HuH-7 (cell line): ENCODE measurements at places on chromosomes 12 and 14.

DNA sequence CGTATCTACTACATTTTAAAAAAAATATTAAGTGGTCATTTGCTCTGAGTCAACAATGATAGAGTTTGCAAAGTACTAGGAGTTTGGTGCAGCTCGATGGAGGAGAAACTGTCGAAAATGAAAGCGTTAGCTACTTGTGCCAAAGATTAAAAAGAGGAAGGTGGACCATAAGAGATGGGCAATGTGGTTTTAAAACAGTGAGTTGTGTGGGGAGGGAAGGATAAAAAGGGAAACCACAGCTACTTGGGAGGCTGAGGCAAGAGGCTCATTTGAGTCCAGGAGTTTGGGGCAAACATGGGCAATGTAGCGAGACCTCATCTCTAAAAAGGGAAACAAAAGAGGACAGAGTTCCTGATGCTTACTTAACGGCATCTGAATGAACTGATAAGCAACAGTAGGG, 18.2 kb upstream of the STRAP start:
- no peak for DNase-seq

GRCh38 chr12:4114986-4115385, 158.6 kb upstream of the CCND2 start:
- DNase-seq: no peak

GRCh38 chr14:101363880-101364391, 197.4 kb upstream of the DIO3 start:
- no peak for DNase-seq

DNA sequence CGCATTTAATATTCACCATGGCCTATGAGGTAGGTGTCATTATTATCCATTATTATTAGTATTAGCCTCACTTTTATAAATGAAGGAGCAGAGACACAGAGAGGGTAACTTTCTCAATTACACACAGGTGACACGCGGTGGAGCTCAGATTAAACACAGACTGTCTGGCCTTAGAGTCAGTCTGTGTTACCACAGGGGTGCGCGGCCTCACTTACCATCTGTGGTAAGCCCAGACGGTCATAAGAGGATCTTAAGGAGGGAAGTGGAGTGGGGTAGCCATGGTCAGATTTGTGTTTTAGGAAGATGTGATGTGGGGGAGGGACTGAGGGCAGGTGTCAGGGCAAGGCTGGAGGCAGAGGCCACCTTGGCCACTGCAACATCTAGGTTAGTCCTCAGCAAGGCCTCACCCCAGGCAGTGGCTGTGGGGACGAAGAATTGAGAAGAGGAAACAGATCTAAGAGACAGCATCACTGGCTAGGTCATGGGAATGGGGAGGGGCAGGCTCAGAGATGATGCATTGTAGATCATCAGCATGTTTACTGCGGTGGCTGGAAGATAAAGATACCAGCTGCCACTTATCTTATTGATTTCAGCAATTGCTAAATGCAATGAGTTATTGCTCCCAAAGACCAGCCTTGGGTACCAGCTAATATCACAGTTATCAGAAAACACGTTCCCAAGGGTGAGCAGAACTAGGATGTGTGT, 67.1 kb downstream of the SERPINA3 start:
- DNase-seq: no peak

- no peak for DNase-seq
Observed at GRCh38 chr14:96638041-96638855, 136.1 kb downstream of the PAPOLA start.

DNA sequence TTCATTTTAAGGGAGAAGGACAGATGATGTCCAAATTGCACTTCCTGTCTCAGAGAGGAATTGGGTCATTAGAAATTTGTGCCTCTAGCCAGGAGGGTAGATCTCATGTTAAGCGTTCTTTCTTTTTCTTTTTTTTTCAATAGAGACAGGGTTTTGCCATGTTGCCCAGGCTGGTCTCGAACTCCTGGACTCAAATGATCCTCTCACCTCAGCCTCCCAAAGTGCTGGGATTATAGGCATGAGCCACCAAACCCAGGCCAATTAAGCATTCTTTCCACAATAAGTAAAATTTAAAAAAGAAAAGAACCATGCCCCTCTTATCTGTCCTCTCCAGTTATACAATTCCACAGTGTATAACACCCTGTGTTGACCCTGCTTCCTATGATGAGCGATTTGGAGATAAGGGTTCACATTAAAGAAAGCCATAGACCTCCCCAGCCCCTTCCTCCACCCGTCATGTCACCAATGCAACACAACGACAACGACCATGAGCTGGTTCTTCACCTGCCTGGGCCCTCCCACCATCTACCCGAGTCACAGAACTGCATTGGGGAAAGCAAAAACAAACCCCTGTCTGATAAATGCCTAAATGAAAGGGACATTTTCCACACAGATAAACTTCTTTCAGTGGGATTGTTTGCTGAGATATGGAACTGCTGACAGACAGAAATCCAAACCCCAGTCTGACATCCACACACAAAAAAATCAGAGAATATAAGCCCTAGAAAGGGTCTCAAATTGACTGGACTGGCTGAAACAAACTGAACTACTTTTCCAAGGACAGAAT, 37.3 kb downstream of the SSH1 start:
- DNase-seq: no peak

DNA sequence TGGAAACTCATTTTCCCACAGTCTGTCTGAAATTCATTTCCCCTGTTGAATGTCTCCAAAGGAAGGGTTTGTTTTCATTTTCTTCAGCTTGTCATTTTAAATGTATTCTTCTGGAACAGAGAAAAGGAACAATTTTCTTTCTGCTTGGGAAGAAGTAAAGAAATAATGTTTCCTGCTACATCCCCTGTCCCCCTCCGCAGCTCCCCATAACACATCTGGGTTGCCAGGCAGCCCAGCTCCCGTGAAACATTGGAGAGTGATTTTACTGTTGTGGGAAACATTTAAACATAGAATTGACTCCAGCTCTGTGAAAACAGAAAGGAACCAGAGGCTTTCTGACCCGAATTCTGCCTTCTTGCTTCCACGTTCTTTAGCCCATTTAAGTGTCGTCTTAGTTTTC, 159.5 kb downstream of the TMEM132C start:
- DNase-seq: no peak

DNA sequence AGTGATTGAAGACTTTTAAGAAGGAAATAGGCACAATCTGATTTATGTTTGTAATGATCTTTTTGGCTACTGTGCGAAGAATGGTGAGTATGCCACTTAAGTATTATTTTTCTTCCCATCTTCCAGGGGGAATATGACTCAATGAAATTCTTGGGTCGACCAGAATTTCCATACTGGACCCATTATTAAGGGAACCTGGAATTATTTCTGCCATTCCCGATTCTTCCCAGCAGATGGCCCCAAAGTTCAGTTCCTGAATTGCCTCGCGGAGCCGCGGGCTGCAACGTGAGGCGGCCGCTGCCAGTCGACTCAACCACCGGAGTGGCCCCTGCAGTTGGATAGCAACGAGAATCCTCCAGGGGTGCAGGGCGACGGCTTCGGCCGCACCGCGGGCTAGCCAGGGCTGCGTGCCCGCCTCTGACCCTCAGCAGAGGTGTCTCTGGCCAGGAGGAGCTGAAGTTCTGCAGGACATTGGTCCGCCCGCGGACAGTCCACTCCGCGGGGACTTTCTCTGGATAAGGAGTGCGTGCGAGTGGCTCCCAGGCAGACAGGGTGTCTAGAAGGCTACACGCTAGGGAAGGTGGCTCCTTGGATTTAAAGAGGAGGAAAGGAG, 628 bp upstream of the TSHR start:
- DNase-seq: peak; percentile 61

- no peak for DNase-seq
Observed at GRCh38 chr14:78403278-78403815, 233.2 kb downstream of the NRXN3 start.

- DNase-seq: no peak
Observed at GRCh38 chr12:57300961-57301584, 50.1 kb upstream of the STAC3 start.

- no peak for DNase-seq
Observed at GRCh38 chr12:103468837-103469236, 26.9 kb downstream of the C12orf42 start.

GRCh38 chr14:94795372-94795771, 25.5 kb upstream of the GSC start:
- DNase-seq: no peak

DNA sequence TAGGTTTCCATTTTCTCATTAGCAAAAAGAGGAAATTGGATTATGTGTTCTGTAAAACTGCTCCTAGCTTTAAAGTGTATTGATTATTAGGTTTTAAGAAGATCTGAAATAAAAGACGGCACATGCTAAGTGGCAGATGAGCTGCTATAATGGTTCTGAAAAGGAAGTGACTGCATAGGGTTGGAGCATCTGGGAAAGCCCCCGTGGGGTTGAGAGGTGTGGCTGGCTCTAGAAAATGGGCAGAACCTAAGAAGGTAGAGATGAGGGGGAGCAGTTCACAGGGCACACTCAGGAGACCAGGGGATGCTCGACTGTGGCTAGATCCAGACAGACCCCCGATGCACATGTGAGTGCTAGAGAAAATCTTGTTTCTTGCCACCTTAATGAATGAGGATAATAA, 1.9 kb downstream of the IFNG-AS1 start:
- DNase-seq: no peak

GRCh38 chr12:65463611-65464010, 185.1 kb downstream of the MSRB3 start:
- DNase-seq: no peak

GRCh38 chr12:116892349-116893140, 11.3 kb upstream of the HRK start:
- no peak for DNase-seq

GRCh38 chr14:92641306-92641705, 107.1 kb downstream of the LGMN start:
- no peak for DNase-seq

DNA sequence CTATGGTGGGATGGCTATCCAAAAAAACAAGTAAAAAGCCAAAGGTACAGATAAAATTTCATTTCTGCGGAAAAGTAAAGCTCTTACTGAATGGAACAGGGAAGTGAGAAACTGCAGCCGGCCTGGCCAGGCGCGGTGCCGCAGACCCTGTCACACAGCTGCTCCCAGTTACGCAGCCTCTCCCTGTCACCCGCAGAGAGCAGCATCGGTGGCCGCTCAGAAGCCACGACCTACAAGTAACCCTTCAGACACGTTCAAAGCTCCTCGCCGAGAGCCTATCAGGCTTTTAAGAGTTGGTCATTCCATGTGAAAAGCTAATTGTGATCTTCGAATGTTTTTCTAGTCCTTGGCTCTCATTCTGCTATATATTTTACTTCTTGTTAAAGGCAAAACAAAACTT, 11.0 kb upstream of the ANKLE2 start:
- DNase-seq: no peak

GRCh38 chr14:30708157-30708556, 86.0 kb downstream of the SCFD1 start:
- peak; percentile 15 for DNase-seq

GRCh38 chr12:105569886-105570285, 239.4 kb downstream of the C12orf75 start:
- no peak for DNase-seq

- DNase-seq: no peak
Observed at GRCh38 chr14:38207377-38207735, 348 bp upstream of the SSTR1 start.

GRCh38 chr14:67697006-67697405, 1.4 kb upstream of the RDH11 start:
- no peak for DNase-seq
